ENCODE measurements at places on chromosomes 16 and 17.
A peak's percentile ranks its signal among the peaks of the same experiment; 100 is the strongest.

- no peak for DNase-seq
Measured at GRCh38 chr17:63151941-63152523, 186.0 kb downstream of the TANC2 start.

DNA sequence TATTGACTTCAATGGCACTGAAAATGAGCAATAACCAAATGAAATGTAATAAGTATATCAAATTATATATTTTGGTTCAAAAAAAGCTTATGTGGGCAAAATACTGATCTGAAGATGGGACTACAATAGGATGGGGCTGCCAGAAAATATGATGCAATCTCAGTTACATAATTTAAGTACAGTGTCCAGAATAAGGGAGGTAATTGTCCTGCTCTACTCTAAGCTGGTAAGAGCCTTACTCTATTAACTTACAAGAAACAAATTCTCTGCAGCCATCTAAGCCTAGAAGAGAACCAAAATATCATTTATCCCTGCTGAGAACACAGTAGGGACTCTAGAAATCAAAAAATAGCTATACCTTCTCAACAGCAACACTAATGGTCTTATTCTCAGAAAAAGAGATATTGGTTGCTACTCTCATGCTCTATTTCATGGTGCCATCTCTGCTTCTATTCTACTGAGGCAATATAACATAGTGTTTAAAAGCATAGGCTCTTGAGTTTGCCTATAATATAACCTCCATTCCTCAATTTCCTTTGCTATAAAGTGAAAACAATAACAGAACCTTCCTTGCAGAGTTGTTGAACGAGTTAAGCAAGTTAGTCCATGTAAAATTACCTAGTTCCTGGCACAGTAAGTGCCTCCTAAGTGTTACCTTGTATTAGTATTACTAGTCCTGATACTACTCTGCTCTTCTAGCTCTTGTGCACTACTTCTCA lies 19.9 kb downstream of the NQO1 start:
- DNase-seq = no peak

DNA sequence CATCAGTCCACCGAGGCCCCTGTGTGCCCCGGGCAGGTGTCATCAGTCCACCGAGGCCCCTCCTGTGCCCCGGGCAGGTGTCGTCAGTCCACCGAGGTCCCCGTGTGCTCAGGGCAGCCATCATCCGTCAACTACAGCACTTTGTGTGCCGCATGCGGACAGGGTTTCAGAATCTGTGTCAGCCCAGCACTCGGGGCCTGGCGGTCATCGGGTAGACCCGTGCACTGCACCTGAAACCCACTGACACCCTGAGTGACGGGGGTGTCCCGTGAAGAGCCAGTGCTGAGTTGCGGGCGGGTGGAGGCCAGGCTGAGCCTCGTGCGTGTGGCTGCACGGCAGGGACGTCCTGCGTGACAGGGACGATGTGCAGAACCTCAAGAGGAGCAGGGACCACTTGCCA lies 38.4 kb downstream of the BAHCC1 start:
- no peak for DNase-seq

GRCh38 chr17:73492125-73492820 lies 152.0 kb downstream of the SDK2 start:
- DNase-seq = no peak

DNA sequence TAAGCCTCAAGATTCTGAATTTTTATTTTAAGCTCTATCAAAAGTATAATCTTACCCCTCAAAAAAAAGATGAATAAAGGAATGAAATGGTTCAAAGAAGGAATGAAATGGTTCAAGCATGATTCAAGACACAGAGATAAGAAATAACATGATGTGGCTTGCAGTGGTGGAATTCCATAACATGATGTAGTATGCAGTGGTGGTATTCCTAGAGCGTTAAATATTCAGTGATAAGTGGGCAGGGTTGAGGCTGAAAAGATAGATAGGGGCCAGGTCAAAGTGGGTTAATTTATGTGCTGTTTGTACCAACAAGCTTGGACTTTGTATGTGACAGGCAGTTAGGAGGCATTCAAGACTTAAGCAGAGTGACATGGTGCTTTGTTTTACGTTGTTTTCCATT lies 29.6 kb downstream of the TNRC6A start:
- no peak for DNase-seq

DNA sequence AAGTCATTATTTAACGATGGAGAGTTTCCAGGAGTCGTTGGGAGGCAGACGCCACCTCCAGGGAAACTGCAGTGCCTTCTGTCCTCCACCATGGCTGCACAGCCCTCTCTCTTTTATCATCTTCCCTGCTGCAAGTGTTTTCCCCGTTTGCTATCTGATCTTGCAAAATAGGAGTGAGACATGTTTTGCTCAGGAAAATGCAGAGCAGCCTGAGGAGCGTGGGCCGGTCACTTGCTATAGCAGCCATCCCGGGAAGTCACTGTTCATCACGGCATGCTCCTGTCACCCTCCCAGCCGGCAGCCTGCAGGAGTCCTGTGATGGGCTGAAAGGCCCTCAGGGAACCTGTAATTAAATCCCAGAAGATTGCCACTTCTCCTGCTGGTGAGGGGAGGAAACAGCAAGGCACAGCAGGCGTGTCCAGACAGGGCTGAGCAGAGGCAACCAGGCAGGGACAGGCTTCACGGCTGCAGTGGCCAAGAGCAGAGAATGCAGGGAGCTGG lies 143.1 kb downstream of the GSG1L start:
- DNase-seq = no peak

- no peak for DNase-seq
Measured at GRCh38 chr16:47872225-47872624, 283.6 kb downstream of the ABCC12 start.

DNA sequence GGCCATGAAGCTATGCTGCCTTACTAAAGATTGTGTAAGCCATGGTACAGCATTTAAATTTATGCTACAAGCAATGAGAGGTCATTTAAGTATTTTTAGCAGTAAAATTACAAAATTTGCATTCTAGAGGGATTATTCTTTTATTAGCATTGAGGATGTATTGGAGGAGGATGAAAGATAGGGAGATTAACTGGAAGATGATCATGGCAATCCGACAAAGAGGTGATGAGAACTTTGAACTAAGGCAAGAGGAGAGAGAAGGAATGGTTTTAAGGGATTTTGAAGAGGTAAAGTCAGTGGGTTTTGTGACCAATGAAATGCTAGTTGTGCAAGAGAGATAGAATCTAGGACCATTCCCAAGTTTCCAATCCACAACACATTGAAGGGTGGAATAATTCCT lies 129.9 kb downstream of the SNX11 start:
- DNase-seq = no peak

- DNase-seq = peak; percentile 42
Measured at GRCh38 chr17:73998653-73999645, 204.5 kb upstream of the RPL38 start.

GRCh38 chr16:83793179-83793578 lies 14.6 kb upstream of the HSBP1 start:
- no peak for DNase-seq

GRCh38 chr16:85501900-85502299 lies 111.2 kb upstream of the GSE1 start:
- DNase-seq = no peak

DNA sequence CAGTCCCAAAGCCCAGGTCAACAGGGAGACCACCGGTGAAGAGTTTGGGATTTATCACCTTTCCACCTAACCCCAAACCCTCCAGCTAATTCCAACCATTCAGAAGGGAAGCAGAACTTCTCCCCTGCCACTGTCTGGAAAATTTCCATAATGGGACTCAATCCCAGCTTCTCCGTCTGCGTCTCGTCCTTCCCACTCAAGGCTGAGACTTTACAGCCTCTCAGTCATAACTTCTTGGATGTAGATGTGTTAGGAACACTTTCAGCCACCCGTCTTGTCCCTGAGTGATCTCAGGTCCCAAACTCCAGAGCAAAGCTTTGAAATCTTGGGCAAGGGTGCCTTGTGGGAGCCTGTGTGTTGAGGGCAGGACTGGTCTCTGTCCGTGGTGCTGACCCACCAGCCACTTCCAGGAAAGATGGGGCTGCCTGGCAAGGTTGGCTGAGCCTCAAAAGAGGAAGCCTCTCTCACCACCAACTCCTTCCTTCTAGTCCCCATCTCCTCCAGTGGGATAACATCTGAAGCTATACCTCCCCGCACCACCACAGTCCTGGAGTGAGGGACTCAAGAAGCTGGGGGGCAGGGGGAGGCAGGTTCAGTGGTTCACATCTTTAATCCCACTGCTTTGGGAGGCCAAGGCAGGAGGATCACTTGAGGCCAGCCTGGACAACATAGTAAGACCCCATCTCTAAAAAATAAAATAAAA lies 9.3 kb downstream of the GAS2L2 start:
- no peak for DNase-seq

- no peak for DNase-seq
Measured at GRCh38 chr17:27379888-27380533, 76.2 kb upstream of the KSR1 start.

GRCh38 chr16:78961464-78961863 lies 639.1 kb downstream of the MAF start:
- DNase-seq = no peak

- no peak for DNase-seq
Measured at GRCh38 chr16:19490619-19491018, 31.3 kb downstream of the GDE1 start.

DNA sequence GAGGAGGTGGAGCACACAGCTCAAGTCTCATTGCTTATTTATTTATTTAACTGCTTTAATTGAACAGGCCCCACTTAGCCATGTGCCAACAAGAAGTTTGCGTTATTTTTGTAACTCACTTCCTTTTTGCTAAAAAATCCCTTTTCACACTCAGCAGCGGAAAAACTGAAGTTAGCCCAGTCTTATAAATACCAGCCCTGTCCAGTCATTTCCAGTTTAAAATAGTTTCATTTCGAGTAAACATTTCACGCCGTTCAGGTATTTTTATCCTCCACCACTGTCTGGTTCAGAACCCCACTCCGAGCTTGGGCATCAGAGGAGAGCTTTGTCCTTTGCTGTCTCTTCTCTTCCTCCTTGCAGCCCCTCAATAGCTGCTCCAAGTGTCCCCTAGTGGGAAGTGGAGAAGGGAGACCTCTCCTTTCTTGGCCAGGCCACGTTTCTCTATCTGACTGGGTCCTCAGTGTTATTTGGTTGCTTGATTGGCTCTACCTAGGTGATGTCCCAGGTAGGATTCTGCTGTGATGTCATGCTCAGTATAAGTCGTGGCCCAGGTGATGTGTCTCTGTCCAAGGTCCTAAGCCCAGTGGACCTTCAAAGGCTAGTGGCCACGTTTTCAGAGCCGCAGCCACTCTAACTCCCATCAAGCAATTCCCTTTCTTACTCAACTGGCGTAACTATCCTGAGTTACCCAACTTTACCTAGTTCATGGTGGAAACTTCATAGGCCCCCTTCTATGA lies 53.0 kb upstream of the GAS7 start:
- no peak for DNase-seq

DNA sequence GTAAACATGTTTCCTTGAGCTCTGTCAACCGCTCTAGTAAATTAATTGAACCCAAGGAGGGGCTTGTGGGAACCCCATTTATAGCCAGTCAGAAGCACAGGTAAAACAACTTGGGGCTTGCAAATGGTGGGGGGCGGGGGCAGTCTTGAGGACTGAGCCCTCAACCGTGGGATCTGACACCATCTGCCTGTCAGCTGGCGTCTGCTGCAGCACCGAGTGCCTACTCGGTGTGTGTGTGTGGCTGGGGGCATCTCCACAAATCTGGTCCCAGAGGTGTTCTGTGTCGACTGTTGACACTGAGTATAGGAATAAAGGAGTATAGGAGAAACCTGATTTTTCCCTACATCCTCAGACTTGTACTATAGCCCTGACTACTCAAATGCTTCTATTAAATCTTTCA lies 20.6 kb downstream of the CREBBP start:
- DNase-seq = no peak

- DNase-seq = no peak
Measured at GRCh38 chr17:6797718-6798351, 21.8 kb downstream of the FBXO39 start.

DNA sequence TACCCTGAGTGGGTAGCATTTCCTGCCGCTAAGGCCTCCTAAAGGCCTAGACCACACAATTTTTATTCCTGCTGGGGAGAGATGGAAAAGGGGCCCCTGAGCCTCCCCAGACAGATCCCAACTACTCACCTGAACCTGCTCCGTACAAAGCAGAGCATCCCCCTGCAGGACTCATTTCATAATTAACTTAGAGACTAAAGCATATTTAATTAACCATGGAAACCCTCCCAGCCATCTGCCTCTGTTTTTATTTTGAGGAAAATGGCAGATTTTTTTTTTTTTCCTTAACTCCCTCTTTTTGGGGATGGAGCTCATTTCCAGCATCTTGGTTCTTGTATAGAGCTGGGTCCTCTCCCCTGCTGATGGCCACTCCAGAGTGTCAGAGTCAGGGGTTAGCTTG lies 96.5 kb upstream of the CRHR1 start:
- DNase-seq = no peak

DNA sequence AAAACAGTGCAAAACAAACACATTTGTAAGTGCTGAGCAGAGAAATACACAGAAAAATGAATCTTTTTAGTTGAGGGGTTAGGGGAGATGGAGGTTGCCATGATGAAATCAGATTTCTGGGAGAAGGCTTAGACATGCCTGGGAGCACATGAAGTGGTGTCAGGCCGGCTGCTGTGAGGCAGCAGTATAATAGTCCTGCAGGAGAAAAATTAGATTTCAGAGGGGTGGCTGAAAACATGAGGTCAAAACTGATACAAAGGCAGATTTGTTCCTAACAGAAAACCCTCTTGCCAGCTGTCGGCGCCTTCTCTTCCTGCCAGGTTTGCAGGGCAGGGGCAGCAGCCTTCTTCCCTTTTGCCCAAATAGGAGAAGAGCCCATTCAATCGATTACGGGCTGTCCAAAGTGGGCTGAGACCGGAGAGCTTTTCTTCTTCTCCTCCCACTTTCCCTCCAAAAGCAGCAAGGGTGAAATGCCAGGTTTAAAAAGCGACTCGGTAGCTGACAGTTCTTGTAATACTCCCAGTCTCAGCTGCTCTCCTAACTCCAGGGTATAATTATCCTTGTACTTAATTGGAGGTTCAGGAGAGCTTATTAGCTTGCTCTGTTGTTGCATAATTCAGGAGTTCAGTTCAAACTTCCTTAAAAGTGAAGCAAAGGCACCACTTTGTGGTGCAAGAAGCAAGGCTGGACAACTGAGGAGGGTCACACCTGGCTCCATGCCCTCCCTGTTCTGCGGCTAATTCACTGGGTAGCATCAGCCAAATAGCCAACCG lies 80.0 kb downstream of the PCTP start:
- no peak for DNase-seq

DNA sequence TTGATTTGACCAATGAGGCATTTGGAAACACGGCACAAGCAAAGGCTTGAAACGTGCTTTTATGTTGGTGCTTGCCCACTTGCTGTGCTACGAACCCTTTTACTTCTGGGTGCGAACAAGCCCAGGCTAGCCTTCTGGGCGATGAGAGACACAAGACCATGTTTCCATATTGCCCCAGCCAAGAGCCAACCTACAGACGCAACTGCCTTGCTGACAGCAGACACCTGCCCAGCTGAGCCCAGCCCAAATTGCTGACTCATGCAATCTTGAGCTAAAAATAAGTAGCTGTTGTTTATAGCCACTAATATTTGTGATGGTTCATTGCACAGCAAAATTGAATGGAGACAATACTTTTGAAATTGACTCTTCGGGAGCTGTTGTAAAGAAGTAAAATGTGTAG lies 464.5 kb downstream of the WWOX start:
- DNase-seq = no peak

GRCh38 chr16:10936272-10936984 lies 5.8 kb downstream of the DEXI start:
- DNase-seq = no peak

GRCh38 chr17:36750316-36750885 lies 149.0 kb downstream of the MRM1 start:
- DNase-seq = no peak

Data from stimulated activated CD4-positive, alpha-beta T cell treated with anti-CD3 and anti-CD28 coated beads, Interleukin-1b, Interleukin-23, amount 100 ng/mL, for 24 hours (primary cell).